GF-D8 (cell line): ENCODE measurements at places on chromosomes 2 and 18.
A peak's percentile ranks its signal among the peaks of the same experiment; 100 is the strongest.

DNA sequence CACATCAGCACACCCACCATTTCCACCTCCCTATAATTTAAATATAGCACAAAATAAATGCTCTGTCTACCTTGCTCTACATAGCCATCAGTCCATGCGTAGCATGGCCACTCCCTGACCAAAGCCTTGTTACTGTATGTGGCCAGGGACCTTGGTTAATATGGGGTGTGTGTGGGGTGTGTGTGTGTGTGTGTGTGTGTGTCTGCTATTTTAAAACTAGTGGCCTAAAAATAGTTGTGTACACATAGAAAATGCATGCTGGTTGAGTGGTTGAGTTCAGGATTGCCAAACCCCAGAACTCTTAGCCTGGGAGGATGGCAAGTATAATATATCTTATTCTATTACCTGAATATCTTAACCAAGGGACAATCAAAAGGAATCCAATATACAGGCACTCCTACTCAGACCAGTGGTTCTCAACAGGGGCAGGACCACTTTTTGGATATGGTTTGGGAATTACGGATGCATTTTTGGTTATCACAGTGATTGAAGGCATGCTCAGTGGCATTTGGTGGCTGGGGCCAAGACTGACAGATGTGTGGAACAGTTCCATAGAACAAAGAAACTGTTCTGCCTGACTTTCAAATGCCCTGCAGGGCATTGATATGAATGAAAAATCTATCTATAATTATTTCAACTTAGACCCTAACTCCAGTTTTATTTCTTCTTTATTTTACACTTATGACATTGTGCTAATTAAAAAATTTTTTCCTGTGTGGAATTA is 72.3 kb upstream of the PSME4 start:
- DNase-seq: no peak

DNA sequence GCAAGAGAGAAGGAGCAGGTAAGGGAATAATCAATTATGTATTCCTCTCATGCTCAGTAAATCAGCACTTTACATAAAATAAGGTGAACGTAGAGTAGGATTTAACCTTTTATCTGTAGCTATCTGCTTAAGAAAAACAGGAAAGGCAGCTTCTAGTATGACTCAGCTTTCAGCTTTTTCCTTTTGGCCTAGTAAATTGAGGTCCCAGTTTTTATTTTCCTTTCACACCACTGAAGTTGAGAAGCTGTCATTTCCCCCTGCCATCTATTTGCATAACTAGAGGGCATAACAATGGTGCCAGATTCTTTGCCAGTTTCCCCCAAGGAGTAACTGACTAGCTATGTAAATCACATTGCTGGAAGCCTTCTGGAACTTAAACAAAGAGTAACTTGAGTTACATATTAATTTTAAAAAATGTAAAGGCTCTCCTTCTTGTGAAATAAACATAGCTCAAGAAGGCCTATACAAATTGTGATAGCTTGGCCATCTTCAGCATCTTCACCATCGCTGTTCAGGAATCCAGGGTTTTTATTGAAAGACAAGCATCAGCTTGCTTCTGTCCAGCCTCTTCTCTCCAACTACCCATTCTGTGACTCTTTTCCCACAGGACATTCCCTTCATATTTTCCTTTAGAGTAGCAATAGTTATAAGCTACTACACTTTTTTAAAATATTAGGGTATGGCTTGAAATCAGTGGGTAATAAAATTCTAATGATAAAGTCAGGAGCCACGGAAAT is 97.0 kb downstream of the KYNU start:
- DNase-seq: no peak

GRCh38 chr18:76420898-76421684 is 74.0 kb downstream of the ZNF516 start:
- DNase-seq: no peak

- no peak for DNase-seq
Observed at GRCh38 chr2:191386938-191387536, 141.8 kb downstream of the MYO1B start.

GRCh38 chr2:30105556-30105955 is 41.3 kb upstream of the YPEL5 start:
- no peak for DNase-seq

- DNase-seq: no peak
Observed at GRCh38 chr2:232353096-232353495, 25.5 kb upstream of the ALPP start.

GRCh38 chr2:98416383-98417159 is 28.1 kb upstream of the INPP4A start:
- DNase-seq: no peak

GRCh38 chr2:184727813-184728212 is 129.5 kb downstream of the ZNF804A start:
- DNase-seq: no peak

- DNase-seq: no peak
Observed at GRCh38 chr2:1553671-1554295, 140.5 kb downstream of the TPO start.

GRCh38 chr2:126657148-126657635 is 1.2 kb downstream of the GYPC start:
- DNase-seq: peak; percentile 42

- no peak for DNase-seq
Observed at GRCh38 chr2:181356526-181357130, 100.6 kb upstream of the ITGA4 start.

DNA sequence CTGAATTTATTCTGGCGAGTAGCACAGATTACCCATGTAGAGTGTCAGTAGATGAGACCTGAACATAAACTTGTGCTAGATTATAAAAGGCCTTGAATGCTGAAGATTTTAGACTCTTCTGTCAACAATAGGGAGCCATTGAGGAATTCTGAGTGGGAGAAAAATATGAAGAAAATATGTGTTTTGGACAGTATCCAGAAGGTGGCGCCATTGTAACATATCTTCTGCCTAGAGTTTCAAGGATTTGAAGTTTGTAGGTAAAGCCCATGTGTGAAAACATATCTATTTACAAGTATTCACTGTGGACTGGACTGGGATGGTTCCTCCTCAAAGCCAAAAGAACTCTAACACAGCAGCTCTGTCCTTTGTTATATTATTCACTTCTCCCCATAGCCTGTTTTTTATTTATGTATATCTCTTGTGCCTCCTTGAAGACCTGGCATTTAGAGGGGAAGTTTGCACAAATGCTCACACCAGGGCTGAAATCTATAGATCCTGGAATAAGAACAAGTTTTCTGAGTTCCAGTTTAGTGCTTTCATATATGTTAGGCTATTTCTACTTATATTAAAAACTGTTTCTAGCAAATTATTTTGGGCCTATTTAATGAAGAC is 124.9 kb downstream of the RDH14 start:
- DNase-seq: no peak

DNA sequence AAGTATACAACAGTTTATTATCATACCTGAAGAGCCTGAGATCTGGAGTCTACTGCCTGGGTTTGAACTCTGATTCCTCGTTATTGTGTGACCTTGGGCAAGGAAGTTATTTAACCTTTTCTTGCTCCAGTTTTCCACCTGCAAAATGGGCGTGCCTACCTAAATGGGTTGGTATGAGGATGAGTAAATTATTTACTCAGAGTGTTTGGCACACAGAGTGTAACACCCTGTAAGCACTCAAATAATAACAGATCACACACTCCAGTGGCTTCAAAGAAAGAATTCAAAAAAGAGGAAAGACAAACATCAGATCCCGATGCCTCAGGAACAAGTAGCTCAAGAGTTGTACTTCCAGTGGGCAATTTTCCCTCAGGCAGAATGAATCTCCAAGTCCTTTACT is 2.4 kb downstream of the SRD5A2 start:
- DNase-seq: no peak

DNA sequence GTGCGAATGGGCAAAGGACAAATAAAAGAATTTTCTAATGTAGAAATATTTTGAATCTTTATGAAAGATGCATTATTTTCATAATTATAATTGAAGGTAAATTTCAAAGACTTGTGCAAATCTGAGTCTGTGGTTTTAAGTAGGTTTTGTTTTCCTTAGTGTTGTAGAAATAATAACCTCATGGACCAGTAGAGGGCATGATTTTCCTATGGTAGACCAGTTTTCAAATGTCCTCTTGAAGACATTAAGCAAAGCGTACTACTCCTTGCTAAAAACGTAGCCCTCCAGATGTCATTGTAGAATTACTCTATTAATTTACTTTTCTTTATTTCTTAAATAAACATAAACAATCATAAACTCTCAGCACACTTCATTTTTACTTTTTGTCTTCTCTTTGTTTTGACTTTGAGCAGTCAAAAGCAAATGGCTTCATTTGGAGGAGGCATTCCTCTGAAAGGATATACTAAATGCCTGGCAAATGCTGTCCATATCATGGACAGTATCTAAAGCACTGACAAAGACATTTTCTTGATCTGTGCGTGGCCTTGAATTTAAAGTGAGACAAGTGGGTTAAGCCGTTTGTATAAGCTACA is 85.8 kb upstream of the FAM237A start:
- no peak for DNase-seq

DNA sequence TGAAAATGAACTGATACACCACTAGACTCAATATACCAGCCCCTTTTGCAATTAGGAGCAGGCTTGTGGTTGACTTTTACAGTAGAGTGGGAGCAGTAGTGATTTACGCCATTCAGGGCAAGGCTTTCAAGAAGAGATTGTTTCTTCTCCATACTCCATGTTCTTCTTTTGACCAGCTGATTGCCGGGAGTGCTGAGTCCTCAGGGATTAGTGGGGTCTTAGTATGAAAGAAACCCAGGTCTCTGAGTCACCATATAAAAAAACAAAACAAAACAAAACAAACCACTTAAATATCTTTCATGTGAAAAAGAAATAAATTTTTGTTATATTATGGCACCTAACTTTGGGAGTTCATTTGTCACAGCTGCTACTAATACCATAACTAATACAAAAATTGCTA is 465.6 kb upstream of the TRIB2 start:
- no peak for DNase-seq

DNA sequence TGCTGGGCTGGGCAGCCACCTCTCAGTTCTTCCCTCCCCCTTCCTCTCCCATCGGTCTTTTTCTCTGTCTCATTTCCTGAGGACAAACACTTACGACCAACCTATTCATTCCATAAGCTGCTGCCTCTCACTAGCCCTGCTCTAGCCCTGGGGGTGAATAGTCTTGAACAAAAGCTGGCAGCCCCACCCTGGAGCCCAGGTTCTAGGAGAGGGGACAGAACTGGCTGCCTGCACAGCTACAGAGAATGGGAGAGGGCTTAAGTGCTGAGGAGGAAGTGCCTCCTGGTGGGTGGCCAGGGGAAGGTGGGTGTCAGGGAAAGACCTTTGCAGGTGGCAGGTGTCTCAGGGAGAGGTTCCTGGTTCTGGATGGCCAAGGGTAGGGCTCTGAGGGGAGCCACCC is 22.8 kb downstream of the ANO7 start:
- no peak for DNase-seq

DNA sequence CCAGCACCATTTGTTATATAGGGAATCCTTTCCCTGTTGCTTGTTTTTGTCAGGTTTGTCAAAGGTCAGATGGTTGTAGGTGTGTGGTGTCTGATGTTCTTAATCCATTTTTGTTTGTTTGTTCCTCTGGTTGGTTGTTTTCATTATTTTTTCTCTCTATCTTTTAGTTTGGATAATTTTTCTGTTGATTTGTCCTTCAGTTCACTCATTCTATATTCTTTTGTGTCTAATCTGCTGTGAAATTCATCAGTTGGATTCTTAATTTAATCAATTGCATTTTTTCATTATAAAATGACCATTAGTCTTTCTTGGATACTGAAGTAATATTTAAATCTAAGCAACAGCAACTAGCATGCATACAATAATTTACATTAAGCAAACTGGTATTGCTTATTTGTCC is 206.7 kb upstream of the TRIB2 start:
- no peak for DNase-seq

DNA sequence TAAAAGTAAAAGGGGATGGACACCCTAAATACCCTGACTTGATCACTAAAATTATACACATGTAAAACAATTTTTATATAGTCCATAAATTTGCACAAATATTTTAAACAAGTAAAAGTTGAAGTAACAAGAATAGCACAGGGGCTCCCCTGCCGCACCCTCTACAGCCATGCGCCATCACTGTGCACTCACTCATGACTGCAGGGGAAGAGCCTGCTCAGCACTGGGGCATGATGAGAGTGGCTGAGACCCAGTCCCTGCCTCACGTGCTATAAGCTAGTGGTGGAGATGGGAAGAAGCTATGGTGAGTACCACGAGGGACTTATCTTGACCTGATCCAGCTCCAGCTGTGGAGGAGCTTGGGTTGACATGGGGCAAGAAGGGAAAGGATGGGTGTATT is 46.9 kb upstream of the MYO1B start:
- DNase-seq: no peak

- DNase-seq: no peak
Observed at GRCh38 chr2:158935617-158936016, 32.8 kb upstream of the TANC1 start.

DNA sequence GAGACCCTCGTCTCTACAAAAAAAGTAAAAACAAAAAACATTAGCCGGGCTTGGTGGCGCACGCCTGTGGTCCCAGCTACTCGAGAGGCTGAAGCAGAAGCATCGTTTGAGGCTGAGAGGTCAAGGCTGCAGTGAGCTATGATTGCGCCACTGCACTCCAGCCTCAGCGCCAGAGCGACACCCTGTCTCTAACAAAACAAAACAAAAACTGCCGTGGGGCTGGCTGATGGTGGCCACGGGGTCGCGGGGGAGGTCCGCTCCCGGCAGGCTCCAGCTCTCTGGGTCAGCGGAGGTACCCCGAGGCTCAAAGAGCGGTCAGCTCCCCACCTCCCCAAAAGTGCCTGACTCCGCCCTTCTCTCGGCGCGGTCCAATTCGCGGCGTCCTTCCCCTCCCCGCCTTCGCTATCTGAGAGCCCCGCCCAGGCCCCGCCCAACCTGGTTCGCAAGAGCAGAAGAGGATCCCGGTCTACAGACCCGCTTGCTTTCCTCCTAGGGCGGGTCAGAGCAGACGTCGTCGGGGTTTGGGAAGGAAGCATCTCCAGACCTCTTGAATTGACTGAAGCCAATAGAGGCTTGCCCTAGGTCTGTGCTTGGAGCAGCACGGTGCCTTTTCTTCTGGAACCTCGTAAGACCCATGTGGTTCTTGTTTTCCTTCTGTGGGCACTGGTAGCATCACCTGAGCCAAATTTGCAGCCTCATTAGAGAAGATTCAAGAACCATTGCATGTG is 7.8 kb downstream of the RAX start:
- no peak for DNase-seq

- no peak for DNase-seq
Observed at GRCh38 chr2:19218166-19218565, 140.3 kb downstream of the OSR1 start.

DNA sequence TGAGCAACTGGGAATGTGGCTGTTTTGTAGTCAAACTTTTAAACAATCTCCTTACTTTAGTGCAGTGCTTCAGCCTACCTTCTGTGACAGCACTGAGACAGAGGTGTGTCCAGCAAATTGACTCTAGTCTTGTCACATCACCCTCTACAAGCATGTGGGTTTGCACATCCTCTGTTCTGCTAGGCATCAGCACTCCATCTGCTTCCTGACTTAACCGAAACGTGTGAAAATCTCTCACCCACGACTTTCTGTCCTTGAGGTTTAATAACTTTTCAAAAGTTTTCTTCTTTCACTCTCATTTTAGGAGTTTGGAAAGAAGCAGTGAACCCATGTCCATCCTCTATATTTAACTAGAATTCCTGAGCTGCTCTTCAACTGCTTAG is 42.6 kb downstream of the TTR start:
- DNase-seq: no peak

GRCh38 chr2:27573452-27573851 is 9.4 kb upstream of the ZNF512 start:
- no peak for DNase-seq
